ENCODE measurements at places on chromosomes 12 and 14.

- DNase-seq, result no peak
These were observed 71.8 kb downstream of the BICD1 start for GRCh38 chr12:32178341-32179010.

- peak; percentile 56 for DNase-seq
These were observed 95.8 kb upstream of the NCOR2 start for GRCh38 chr12:124663206-124663605.

DNA sequence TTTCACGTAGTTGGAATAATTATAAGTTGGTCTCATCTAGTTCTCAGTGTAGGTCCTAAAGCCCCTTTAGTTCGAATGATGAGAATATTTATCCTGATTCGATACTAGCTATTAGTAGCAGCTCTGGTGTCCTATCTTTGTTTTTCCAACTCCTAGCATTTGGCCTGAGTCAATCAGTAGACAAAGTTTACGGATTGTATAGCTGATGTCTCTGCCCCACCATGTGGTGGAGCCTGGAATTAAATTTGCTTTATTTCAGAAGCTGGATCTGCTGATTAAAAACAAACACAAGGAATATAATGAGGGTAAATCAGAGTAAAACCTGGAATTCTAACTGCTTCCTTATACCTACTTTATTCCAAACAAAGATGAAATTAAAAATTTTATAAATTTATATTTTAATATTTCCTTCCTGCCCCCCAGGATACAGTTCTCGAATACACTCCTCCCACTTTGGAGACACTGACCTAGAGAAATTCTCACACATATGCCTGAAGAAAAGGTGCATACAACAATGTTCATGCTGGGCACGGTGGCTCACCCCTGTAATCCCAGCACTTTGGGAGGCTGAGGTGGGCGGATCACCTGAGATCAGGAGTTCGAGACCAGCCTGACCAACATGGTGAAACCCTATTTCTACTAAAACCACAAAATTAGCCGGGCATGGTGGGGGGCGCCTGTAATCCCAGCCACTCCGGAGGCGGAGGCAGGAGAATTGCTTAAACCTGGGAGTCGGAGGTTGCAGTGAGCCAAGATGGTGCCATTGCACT is 7.6 kb upstream of the BRMS1L start:
- peak; percentile 59 for DNase-seq

DNA sequence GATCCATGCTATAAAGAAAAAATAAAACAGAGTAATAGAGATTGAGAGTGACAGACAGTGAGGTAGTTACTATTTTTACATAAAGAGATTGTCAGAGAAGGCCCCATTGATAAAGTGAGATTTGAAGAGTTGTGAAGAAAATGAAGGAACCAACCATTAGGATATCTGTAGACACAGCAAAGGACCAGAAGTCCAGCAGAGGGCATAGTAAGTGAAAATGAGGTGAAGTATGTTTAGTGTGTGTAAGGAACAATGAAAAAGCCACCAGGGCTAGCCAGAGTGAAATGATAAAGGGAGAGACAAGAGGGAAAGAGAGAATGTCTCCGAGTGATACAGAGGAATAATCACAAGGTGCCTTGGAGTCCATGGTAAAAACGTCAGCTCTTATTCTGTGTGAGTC is 411.0 kb downstream of the NELL2 start:
- no peak for DNase-seq

- DNase-seq, result no peak
These were observed 168.0 kb downstream of the PHLDA1 start for GRCh38 chr12:75863533-75863932.

- DNase-seq, result no peak
These were observed 36.8 kb downstream of the VDR start for GRCh38 chr12:47868041-47868440.

- no peak for DNase-seq
These were observed 34.2 kb upstream of the STRN3 start for GRCh38 chr14:31060253-31060875.

- no peak for DNase-seq
These were observed 151.5 kb downstream of the PRKCH start for GRCh38 chr14:61472801-61473376.

DNA sequence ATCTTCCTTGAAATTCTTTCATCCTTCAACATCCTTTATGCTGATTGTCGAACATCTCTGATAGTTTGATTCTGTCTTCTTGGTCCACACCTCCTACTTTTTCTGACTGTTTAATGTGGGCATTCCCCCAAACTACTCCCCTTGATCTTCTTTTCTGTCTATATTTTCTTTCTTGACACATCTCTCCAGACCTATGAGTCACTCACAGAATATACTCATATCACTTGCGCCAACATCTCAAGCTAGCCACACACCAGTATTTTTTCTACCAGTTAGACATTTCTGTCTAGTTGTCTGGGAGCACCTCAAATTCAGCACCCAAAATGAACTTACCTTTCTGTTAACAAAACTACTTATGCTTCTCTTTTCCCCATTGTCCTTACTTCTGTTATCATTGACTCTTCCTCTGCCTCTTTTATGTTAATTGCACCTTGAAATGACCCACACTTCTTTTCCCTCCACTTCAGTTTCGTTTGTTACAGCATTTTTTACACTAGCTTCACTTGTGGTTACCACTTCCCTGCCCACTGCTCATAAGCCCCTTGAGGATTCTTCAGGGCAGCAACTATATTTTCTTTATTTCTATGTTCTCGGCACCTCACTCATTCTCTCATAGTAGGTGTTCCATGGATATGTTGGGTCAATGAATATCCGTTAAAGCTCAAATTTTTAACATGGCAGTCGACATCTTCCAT is 33.5 kb downstream of the TSHR start:
- no peak for DNase-seq

DNA sequence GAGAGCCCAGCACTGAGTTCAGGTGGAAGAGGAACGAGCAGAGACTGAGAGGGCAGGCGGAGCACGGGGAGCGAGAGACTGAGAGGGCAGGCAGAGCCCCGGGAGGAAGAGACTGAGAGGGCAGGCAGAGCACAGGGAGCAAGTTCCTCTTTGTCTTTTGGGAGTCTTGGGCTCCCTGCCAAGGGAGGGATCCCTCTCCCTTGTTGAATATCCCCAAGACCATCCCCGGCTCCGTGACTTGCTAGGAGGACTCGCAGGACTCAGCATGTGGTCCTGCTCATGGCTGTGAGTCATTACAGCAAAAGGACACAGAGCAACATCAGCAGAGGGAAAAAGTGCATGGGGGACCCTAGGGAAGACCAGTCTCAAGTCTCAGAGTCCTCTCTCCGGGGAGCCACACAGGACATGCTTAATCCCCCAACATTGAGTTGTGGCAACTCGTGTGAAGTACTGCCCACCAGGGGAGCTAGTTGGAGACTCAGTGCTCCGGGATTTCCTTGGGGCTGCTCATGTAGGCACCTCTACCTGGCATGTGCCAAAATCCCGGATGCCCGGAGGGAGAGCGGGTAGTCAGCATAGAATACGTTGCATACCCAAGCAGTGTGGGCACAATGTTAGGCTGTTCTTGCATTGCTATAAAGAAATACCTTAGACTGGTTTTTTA is 81.0 kb downstream of the CCDC92 start:
- no peak for DNase-seq

DNA sequence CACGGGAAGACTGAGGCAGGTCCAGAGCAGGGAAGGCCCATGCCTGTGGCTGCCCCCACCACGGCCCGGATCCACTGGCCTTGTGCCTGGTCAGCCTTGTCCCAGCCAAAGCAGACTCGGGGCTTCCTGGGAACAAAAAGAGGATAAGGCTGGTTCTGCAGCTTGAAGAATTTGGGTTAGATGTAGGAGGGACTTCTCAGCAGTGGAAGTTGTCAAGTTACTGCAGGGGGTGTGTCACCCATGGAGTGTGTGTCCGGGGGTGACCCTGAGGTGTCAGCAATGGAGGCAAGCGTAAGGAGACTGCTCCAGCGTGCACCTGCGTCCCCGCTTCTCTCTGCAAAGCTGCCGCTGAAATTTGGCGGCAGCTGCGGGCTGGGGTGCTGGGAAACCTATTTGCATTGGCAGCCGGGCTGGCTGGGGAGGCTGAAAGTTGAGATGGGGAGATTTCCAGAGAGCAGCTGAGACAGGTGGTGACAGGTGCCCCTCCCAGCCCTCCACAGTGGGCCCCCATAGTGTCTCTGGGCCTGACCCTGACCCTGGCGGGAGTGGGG is 12.5 kb upstream of the TNFAIP2 start:
- DNase-seq, result no peak

GRCh38 chr12:80598004-80598606 is 109.3 kb upstream of the MYF6 start:
- DNase-seq, result peak; percentile 41

DNA sequence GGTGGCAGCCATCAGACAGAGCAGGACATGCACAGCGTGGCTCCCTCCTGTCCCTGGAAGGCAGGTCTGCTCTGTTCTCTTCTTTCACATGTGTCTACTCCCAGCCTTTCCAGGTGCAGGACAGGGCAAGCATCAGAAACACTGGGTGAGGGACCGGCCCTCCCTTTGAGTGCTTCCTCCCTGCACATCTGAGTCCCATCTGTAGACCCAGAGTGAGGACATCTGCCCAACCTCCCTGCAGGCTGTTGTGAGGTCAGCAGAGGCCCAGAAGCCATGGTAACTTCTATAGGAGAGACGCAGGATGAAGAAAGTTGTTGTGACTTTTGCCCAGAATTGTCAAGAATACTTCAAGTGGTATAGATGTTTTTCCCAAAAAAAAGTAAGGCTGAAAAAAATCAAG is 282.7 kb downstream of the CACNA1C start:
- DNase-seq, result peak; percentile 52

DNA sequence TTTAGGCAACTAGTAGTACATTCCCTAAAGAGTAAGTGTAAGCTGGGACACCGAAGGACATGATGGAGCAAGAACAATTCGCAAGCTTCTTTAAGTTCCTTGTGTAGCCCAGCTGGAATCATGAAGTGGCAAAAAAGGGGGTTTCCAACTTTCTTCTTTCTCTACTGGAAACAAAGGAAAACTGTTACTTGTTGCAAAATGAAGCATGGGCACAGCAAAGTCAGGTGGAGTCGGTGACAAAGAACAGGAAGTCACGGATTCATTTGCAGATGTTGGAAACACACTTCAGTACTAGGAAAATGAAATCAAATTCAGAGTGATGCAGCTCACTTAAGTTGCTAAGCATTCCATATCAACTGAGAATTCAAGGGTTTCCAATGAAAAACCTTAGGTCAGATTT is 706.9 kb upstream of the STXBP6 start:
- no peak for DNase-seq

DNA sequence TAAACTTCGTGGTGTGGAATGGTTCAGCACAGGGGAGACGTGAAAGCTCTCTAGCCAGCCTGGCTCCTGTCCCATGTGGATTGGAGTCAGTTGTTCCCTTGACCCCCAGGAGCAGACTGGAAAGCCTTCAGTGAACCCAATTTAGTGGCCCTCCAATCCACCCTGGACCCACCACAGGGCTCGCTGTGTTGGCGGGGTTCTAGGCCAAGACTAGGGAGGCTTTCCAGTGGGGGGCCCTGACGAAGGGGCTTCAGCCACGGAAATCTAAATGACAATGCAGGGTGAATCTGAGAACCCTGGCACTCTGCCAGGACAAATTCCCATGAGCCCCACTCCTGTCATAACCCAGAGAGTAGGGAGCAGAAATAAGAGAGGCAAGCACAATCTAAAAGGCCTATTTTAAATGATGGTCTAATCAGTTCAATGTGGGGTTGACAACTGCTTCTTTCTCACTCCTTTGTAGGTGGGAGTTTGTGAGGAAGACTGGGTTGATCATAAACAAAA is 110.8 kb downstream of the SLC35F4 start:
- DNase-seq, result no peak

GRCh38 chr14:103908580-103908979 is 19.7 kb upstream of the TDRD9 start:
- no peak for DNase-seq

DNA sequence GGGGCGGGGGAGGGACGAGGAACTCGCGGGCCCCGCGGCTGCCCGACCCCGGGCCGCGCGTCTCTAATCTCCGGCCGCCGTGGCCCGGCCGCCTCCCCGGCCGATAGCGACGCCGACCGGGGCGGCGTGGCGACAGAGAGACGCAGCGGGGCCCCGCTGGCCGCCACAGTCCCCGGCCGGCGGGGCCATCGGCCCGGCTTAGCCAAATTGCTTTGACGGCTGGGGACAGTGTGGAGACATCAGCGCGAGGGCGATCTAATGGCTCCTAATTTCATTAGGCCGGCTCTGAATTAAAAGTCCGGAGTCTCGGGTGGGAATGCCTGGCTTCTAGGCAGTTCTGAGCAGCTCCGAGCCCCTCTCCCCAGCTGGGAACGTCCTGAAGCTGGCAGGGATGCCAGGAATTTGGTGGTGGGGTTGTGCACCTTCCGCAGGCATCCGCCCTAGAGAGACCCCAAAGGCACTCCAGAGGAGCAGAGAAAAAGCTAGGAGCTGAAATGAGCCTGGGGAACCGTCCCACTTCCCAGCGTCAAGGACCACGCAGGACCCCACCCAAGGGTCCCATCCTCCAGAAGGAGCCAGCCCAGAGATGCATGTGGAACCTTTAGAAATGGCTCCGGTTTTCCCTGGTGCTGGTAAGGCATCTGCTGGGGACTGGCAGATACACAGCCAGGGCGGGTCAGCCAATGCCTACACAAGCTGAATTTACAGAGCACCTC is 9.6 kb downstream of the TBX5 start:
- DNase-seq, result no peak

DNA sequence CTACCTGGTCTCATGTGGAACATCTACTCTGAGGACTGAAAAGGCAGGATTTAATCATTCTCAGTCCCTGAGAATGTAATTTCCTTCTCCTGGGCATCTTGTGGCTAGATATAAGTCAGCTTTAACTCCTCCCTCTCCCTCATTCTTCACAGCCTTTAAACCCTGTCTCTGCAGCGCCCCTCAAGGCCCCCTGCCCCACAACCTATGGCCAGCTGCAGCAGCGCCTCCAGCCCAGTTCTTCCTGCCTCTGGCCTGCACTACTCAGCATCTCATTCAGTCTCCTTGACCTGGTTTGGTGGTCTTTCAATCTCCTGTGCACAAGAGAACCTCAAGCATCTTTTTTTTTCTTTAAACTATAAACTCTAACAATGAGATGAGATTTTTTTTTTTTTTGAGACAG is 29.3 kb downstream of the NCKAP5L start:
- DNase-seq, result no peak

- DNase-seq, result no peak
These were observed 95.2 kb downstream of the RBM19 start for GRCh38 chr12:113870890-113871289.

- no peak for DNase-seq
These were observed 23.6 kb downstream of the IRF2BPL start for GRCh38 chr14:77004711-77005460.

DNA sequence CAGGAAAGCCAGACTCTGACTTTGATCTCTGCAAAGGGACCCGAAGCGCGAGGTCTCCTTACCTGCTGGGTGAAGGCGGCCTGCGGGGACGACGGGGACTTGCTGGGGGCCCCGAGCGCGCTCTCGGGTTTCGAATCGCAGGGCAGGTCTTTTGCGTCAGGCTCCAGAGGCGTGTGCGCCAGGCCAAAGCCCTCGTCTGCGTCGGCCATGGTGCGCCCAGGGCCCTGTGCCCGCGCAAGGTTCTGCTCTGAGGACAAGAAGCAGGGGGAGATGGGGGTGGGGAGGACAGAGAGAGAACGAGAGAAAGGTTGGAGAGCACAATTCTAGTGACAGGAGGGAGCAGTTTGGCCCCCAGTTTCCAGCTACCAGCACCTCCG is 2.3 kb downstream of the TBX5 start:
- DNase-seq, result no peak
